ENCODE measurements at places on chromosomes 6 and 20.

DNA sequence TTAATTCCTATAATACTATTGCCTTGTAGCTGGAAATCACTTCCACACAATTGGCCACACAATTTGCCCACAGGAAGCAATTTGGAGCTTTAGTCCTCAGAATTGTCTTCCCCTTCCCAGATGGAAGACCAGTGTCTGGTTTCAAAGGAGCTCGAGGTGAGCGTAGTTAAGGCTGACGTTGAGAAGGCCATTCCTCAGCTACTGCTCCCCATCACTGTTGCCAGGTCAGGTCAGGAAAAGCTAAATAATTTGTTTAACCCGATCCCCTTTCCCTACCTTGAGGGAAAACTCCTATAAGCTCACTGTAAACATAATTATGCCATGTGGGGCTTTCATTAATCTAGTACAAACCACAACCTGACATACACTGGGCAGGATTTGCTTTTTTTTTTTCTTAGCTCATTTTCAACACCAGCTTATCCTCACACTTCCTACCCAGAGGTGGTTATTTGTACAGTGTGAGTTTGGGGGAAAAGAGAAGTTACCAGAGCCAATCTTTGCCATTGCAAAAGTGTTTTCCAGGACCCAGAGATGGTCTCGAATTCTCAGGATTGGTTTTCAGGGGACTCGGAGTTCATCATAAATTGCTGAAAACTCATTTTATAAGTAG, 242.7 kb downstream of the CLIC5 start:
- DNase-seq, result no peak

DNA sequence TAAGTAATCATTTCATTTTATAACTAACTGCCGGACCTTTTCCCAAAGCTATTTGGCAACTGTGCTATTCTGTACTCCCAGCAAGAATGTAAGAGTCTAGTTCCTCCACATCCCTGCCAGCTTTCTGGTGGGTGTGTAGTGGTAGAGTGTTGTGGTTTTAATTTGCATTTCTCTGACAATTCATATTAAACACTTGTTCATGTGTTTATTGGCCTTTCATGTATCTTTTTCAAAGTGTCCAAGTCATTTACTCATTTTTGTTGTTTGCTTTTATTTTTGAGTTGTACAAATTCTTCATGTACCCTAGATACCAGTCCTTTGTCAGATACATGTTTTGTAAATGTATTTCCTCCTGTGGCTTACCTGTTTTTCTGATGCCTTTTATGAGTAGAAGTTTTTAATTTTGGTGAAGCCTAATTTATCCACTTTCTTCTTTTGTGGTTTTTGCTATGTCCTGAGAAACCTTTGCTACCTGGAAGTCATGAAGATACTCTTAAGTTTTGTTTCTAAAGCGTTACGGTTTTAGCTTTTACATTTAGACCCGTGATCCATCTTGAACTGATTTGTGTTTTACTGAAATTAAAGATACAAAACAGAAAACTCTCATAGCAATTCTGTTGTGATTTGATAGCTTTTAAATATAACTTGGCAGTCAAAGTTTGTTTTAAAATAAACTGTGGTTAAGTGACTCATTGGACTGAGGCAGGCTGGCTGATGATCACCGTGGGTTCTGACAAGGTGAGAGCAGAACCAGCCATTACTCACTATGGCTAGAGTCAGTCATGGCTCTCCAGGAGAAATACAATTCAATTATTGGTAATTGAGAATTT, 8.0 kb downstream of the MYLIP start:
- no peak for DNase-seq

DNA sequence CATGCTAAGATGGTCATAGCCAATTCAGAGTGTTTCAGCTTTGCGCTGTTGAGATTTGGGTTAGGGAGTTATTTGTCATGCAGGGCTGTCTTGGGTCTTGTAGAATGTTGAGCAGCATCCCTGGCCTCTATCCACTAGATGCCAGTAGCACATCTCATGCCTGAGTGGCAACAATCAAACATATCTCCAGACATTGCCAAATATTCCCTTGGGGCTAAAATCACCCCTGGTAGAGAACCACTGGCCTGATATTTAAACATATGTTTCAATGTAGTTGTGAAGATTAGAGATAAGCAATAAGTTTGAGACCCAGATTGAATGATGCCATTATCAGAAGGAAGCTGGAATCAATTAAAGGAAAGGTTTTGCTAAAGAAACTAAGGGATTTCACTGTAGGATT, 463.3 kb downstream of the DOK5 start:
- DNase-seq, result no peak

DNA sequence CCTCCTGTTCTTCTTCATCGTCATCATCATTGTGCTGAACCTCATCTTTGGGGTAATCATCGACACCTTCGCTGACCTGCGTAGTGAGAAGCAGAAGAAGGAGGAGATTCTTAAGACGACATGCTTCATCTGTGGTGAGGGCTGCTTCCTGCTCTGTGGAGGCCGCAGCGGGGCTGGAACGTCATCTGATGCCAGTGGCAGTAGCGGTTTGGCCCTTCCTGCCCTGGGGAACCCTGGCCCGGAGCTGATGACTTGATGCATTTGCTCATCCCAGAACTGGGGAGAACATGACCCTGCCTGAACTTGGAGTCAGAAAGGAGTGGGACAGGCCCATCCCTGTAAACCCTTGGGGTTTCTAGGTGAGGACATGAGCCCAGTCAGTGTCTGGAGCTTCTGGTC, 18.7 kb downstream of the UQCC2 start:
- DNase-seq, result no peak

All from upper lobe of right lung (tissue), 1 donor.